Activated CD4-positive, alpha-beta T cell treated with anti-CD3 and anti-CD28 coated beads, Interleukin-2, Interleukin-6, amounts not matched to agents 100 ng/mL and 50 ng/mL, durations not matched to agents 16 hours and 8 hours (primary cell): ENCODE measurements at places on chromosomes 1 and 21.

GRCh38 chr1:12188115-12188514 lies 21.3 kb downstream of the TNFRSF1B start:
- DNase-seq, result no peak

DNA sequence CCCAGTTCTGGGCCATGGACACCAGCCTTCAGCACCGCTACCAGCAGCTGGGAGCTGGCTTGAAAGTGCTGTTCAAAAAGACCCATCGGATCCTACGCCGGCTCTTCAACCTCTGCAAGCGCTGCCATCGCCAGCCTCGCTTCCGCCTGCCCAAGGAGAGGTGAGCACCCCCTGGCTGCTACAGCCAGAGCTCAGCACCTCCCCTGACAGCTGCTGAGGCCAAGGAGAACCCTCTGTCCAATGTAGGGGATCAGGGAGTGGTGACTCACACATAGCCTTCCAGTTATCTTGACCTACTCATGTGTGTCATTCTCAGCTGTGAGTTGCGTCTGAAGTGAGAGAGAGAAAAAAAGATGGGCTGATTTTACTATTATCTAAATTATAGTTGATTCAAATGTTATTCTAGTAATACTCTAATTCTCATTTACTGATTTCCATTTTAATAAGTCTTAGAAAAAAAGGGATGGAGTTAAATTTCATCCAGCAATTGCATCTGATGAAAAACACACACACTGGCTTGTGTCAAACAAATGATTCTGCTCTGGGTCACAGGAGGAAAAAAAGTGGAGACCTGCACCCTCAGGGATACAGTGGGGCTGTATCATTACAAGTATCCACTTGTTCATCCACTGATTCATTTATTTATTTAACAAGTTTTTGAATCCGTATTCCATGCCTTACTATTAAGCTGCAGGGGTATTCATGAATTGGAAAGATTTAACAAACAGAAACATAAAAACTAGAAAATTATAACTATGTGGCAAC lies 108.0 kb downstream of the BRINP2 start:
- DNase-seq, result no peak

DNA sequence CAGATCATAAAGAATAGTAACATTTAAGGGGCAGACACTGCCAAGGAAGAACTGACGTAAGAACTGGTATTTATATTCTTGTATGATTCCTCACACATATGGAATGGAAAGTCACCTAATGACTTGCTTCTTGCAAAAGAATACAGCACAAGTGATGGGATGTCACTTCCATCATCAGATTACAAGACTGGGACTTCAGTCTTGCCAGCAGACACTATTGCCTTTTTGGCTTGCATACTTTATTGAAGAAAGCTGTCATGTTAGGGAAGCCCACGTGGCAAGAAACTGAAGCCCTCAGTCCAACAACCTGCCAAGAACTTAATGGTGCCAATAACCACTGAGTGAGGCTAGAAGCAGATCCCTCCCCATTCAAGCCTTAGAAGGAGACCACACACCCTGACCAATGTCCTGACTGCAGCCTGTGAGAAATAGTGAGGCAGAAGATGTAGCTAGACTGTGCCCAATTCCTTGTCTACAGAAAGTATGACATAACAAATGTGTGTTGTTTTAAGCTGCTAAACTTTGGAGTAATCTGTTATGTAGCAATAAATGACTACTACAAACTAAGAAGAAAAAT lies 12.0 kb downstream of the EGLN1 start:
- DNase-seq, result no peak

- DNase-seq, result no peak
Observed at GRCh38 chr1:228837032-228837431, 101.8 kb downstream of the RHOU start.

GRCh38 chr1:66294707-66295370 lies 239.1 kb upstream of the SGIP1 start:
- peak; percentile 46 for DNase-seq
